ENCODE measurements at places on chromosomes 16 and 17.

GRCh38 chr17:40554646-40555295 lies 10.5 kb downstream of the CCR7 start:
- DNase-seq: no peak

DNA sequence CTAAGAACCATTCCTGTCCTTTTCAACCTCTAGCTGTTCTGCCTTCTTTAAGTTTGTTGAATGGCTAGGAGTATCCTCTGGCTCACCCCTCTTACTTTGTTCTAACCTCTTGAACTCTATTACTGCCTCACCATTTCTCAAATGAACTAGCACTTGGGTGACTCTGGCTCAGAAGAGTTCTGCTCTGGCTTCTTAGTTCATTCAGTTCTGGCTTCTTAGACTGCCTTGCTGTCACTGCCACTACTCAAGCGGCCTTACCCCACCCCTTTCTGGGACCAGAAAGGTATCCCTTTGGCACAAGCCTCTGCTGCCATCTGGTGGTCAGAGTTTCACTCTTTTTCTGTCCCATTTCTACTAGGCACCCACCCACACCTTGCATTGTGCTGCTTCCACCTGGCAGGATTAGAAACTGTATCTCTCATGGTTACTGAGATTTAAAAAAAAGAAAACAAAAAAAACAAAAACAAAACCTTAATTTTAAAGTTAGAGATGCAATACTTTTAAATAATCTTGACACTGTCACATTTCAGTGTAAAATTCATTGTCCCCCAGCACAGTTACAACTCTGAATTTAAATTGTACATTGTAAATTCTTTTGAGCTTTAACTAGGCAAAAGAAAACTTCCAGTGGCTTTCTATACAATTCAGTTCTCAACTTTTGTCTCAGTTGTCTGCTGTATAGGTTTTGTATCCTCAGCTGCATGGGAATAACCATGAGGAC lies 6.9 kb upstream of the ABCA10 start:
- DNase-seq: peak; percentile 81

DNA sequence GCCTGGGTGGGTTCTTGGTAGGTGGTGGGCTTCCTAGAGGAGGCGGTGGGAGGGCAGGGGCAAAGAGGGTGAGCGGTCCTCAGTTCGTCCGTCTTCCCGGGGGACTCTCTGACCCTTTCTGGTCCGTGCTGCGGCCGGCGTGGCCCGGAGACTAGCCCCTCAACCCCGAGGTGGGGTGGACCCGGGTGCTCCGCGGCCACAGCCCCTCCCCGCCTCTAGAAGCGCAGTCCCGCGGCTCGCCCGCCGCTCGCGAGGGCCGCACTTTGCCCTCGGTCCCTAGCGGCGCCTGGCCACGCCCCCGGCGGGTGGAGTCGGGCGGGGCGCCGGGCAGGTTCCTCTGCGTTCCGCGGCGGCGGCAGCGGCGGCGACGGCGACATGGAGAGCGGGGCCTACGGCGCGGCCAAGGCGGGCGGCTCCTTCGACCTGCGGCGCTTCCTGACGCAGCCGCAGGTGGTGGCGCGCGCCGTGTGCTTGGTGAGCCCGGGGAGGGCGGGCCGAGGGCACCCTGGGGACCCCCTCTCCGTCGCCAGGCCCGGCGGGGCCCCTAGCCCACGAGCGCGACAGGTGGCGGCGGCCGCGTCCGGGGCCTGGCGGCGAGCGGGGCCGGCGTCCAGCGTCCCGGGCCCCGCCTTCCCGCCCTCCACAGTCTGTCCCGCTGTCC lies at the start of gene SYNGR2:
TSS of gene SYNGR2 (plus strand) at position 340 of the 661 bp plus-strand sequence. CDS start at position 376, 36 bp downstream.
- DNase-seq: peak; percentile 91

- no peak for DNase-seq
Observed at GRCh38 chr16:48564544-48565444, 45.2 kb downstream of the N4BP1 start.

DNA sequence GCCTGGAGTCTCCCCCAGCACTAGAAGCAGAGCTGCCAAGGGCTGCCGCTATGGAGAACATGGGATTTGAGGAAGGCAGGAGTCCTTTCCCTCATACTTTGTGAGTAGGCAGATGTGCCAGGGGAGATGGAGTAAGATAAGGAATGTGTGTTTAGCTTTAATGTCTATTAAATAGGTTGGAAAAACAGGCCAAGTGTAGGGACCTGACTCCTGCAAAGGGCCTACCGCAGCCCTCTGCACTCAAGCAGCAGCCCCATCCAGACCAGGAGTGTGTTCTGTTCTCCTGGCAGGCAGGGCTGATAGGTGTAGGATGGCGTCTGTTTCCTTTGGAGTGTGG lies 1.8 kb upstream of the MIF4GD start:
- no peak for DNase-seq

DNA sequence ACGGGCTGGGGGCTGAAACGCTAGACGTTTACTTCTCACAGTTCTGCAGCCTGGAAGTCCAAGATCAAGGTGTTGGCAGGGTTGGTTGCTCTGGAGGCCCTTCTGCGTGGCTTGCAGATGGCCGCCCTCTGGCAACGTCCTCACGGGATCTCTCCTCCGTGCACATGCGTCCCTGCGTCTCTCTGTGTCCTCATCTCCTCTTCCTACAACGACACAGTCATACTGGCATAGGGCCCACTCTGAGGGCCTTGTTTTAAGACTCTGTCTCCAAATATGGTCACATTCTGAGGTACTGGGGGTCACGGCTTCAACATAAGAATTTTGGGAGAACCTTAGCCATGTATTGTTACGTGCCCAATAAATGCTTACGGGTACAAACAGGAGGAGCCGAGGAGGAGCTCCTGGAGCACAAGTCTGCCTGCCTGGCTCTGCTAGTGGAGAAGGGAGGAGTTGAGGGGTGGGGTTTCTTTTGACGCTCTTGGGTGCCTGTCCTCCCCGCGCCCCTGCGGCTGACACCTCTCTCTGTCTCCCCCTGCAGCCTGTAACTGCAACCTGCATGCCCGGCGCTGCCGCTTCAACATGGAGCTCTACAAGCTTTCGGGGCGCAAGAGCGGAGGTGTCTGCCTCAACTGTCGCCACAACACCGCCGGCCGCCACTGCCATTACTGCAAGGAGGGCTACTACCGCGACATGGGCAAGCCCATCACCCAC lies 141.1 kb downstream of the NTN1 start:
- peak; percentile 11 for DNase-seq

- DNase-seq: no peak
Observed at GRCh38 chr17:14204084-14204483, 32.6 kb downstream of the CDRT15 start.

GRCh38 chr17:73308017-73308823 lies 3.6 kb downstream of the CDC42EP4 start:
- DNase-seq: no peak

DNA sequence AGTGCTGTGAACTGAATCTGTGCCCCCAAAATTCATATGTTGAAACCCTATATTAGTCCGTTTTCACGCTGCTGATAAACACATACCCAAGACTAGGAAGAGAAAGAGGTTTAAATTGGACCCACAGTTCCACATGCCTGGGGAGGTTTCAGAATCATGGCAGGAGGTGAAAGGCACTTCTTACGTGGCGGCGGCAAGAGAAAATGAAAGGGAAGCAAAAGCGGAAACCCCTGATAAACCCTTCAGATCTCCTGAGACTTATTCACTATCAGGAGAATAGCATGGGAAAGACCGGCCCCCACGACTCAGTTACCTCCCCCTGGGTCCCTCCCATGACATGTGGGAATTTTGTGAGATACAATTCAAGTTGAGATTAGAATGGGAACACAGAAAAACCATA lies 3.7 kb upstream of the SPDYE4 start:
- no peak for DNase-seq

DNA sequence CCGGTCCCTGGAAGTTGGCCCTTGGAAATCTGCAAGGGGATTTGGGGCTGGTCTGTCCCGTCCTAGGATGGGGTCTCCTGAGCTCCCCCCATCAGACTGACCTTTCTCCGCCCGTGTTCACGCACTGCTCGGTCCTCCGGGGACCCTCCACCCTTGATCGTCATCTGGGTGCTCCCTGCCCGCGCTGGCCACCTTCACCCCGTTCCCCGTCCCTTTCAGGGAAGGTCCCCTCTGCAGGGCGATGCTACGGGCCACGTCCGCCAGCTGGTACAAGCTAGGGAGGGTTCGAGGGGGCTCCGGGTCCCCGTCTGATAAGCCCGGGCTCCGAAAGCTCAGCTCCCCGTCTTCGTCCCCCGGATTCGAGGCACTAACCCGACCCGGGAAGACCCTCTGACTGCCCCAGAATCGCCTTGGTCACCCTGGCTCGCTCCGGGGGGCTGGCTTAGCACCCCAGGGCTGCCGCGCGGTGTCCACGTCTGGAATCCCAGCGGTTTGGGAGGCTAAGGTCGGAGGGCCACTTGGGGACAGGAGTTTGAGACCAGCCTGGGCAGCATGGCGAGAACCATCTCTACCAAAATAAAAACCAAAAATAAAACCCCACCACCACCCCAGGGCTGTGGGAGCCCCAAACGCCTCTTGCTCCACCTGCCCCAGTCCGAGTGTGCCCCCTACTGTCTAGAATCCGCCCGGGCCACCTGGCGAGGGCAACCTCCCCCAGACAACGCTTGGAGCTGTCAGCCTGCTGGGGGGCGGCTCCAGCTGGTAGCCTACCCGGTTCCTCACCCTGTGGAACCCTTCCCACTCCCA lies 1.1 kb upstream of the SLC43A2 start:
- DNase-seq: peak; percentile 88
